ENCODE measurements at places on chromosomes 2 and 18. TPM values are rescaled to one million over a fixed set of nuclear protein-coding genes. Genes with fewer than 3 reads are reported as not detected.

The IL36B gene
- not detected for total RNA-seq

The RAB27B gene
- total RNA-seq = 20.5 TPM

The SATB2 gene
- 3.9 TPM for total RNA-seq

The IL36A gene
- not detected for total RNA-seq

The MYO3B gene
- not detected for total RNA-seq

The CRYGC gene
- total RNA-seq = not detected

The RNF144A gene
- total RNA-seq = 6.2 TPM

The ADGRF3 gene
- total RNA-seq = 0.07 TPM

The SIGLEC15 gene
- 0.44 TPM for total RNA-seq

The TNS1 gene
- 13.5 TPM for total RNA-seq

The RSAD2 gene
- 0.15 TPM for total RNA-seq

The MARCO gene
- total RNA-seq = 0.08 TPM

The RTP5 gene
- not detected for total RNA-seq

The CFC1 gene
- total RNA-seq = not detected

The DOK6 gene
- total RNA-seq = not detected

The TMEM17 gene
- 5.7 TPM for total RNA-seq

The DUSP2 gene
- 0.53 TPM for total RNA-seq

The RTKN gene
- 20.5 TPM for total RNA-seq

Measured in A549 treated with DMSO at 1 μM for 4 hours (cell line).